ENCODE measurements at places on chromosomes 2 and 18. TPM values are rescaled to one million over a fixed set of nuclear protein-coding genes. Genes with fewer than 3 reads are reported as not detected.

GRCh38 chr2:103218516-103218915 lies 456.7 kb downstream of the TMEM182 start:
- H3K4me3 ChIP-seq: no peak overlapping the region
- H3K4me1 ChIP-seq: no peaks in the 10 kb centered on the region

DNA sequence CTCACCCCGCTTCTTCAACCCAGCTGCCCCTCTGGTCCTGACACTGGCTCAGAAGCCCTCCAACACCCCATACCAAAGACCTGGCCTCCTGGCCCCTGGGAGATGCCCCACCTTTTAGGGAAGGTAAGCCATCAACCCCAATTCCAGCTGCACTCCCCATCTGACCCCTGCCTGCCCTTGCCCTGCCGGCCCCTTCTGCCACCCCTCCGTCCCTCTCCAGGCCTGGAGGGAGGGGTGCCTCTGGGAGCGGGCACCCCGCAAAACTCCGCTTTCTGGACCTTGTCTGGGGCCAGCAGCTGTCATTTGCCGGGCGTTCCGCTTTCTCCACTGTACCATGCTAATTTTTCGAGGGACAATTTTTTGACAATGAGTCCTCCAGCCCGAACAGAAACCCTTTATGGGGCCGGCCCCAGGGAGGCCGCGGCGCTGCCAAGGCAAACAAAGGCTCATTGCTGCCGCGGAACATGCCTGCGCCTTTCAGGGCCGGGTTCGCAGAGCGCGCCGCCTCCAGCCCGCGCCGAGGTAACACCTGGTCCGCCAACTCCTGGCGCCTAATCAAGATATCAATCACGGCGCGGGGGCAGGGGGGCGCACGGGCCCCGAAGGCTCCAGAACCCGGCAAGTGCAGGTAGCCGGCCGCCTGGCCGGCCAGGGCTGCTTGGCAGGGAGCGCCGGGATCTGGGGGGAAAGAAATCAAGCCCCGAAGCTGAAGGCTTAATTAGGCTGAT lies 96.0 kb downstream of the INHBB start:
- H3K4me3 ChIP-seq: peak overlapping the region; percentile 47
- H3K4me1 ChIP-seq: no peaks in the 10 kb centered on the region
- no peak for DNase-seq
- H3K27ac ChIP-seq: no peak overlapping the region

DNA sequence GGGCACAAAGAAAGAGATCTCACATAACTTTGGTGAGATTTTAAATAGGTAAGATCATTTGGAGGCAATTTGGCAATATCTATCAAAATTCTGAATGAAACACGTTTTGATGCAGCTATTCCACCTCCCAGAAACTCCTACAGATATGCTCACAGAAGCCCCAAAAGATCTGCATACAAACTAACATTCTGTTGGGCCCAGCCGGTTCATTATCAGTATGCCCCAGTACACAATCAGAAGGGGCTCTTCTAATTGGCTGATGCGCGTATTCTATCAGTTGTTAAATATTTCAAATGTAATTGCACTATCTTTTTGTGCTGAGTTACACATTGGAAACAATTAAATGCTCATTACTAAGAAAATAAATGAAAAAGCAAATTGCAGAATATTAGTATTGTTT lies 7.1 kb upstream of the TGIF1 start:
- no peaks in the 10 kb centered on the region for H3K36me3 ChIP-seq
- no peak for DNase-seq
- H3K27ac ChIP-seq: no peak overlapping the region
- H3K4me1 ChIP-seq: peaks cover 6% of the 10 kb centered on the region
- H3K27me3 ChIP-seq: no peaks in the 10 kb centered on the region

GRCh38 chr2:222295368-222296062 lies 3.3 kb downstream of the PAX3 start:
- peaks cover 91% of the 10 kb centered on the region for H3K27me3 ChIP-seq
- H3K4me3 ChIP-seq: no peak overlapping the region
- no peak overlapping the region for H3K27ac ChIP-seq
- peaks cover 31% of the 10 kb centered on the region for H3K4me1 ChIP-seq
- no peaks in the 10 kb centered on the region for H3K36me3 ChIP-seq
- DNase-seq: no peak

- H3K4me1 ChIP-seq: no peaks in the 10 kb centered on the region
- no peaks in the 10 kb centered on the region for H3K27me3 ChIP-seq
- no peak overlapping the region for H3K4me3 ChIP-seq
- H3K36me3 ChIP-seq: no peaks in the 10 kb centered on the region
These were observed 18.0 kb downstream of the REL start for GRCh38 chr2:60899230-60899891.

GRCh38 chr2:238469155-238469554 lies 42.4 kb downstream of the ASB1 start:
- H3K4me1 ChIP-seq: no peaks in the 10 kb centered on the region
- DNase-seq: no peak
- no peak overlapping the region for H3K27ac ChIP-seq
- no peak overlapping the region for H3K4me3 ChIP-seq

GRCh38 chr2:239405071-239405470 lies 4.3 kb upstream of the HDAC4 start:
- H3K27ac ChIP-seq: no peak overlapping the region
- no peaks in the 10 kb centered on the region for H3K36me3 ChIP-seq
- DNase-seq: no peak
- H3K4me3 ChIP-seq: no peak overlapping the region
- H3K27me3 ChIP-seq: no peaks in the 10 kb centered on the region

GRCh38 chr2:88227446-88227845 lies 57.3 kb downstream of the THNSL2 start:
- H3K27ac ChIP-seq: no peak overlapping the region
- no peaks in the 10 kb centered on the region for H3K27me3 ChIP-seq
- no peaks in the 10 kb centered on the region for H3K36me3 ChIP-seq
- DNase-seq: no peak
- no peaks in the 10 kb centered on the region for H3K4me1 ChIP-seq

Gene MOGAT1
- 0.67 TPM for total RNA-seq

Gene FSHR
- total RNA-seq: not detected

All from H1 (cell line).